Hindlimb muscle (tissue), 1 donor: ENCODE measurements at places on chromosomes 4 and X. TPM values are rescaled to one million over a fixed set of nuclear protein-coding genes. Genes with fewer than 3 reads are reported as not detected.

DNA sequence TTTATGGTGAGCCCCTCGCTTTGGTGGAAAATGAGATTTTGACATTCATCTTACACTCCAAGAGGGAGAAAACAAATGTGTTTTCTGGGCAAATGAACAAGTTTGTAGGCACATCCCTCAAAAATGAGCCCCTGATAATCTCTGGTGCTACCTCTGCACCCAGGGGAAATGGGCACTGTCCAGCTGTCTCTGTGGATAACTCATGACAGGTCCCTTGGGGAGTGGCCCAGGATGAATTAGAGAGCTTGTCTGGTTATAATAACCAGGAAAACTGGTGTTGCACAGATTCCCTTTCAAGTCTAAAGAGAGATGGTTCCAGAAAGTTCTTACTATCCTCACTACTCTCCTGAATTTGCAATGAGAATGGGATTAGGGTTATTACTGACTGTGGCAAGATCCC lies 7.5 kb downstream of the RASL11B start:
- no peak for DNase-seq

DNA sequence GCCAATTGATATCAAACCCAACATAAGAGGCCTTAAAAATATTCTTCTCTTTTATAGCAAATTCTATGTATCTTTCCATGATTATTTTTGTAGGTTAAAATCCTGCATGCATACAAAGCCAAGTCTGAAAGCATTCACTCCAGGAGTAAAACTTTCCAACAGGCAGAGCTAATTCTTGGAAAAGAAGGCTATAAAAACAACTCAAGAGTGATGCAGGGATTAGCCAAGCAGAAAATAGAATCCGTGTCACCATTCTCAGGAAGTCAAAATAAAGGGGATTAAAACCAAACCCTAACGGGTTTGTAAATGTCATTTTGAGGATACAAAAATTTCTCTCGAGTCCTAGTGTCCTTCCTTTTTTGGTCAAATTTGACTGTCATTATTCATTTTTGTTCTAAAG lies 412.4 kb downstream of the DMD start:
- peak; percentile 26 for DNase-seq

DNA sequence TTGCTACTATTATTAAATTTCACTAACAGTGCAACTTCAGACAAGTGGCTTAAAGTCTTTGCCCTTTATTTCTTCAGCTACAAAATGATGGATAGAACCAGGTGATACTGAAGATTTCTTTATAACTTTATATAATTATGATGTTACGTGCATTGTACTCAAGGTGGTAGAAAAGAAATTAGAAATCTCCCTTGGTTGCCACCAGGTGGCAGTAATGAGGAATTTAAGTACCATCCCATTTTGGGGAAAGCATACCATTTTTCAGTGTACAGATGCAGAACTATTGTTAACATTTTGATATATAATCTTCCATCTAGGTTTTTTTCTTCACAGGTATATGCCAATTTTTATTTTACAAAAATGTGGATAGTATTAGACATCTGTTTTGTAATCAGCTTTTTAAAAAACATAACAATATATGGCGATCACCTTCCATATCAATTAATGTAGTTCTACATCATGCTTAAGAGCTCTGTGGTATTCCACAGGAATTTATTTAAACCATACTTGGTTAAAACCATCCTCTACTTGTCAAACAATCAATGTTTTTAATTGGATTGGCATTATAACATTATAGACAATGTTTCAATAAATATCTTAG lies 37.7 kb upstream of the RAB33B start:
- DNase-seq = peak; percentile 13

NDNF gene
- 6.8 TPM for polyA plus RNA-seq

TMEM255A gene
- 15.0 TPM for polyA plus RNA-seq

RAB9B gene
- 22.6 TPM for polyA plus RNA-seq

DNA sequence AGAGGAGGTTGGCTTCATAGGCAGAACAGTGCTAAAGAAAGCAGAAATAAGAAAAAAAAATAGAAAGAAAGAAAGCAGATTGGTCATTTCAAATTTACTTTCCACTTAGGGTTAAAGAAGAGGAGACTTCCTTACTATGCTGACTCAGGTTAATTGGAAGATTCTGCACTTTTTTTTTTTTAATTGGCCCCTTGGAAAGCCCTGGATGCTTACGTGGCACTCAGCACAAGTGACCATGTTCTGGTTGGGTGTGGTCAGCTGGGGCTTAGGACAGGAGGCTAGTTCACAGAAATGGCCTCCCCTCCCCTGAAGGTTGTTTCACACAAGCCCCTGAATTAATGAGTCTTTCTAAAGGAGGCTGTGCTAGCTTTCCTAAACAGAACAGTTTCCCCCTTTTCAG lies 14.5 kb downstream of the MAGEA9B start:
- DNase-seq = no peak

GRCh38 chr4:113692809-113693411 lies 68.6 kb downstream of the CAMK2D start:
- DNase-seq = no peak

- peak; percentile 54 for DNase-seq
These were observed 64.8 kb upstream of the RBPJ start for GRCh38 chr4:26255989-26256388.

SPON2 gene
- polyA plus RNA-seq = 48.0 TPM

CLNK gene
- 0.30 TPM for polyA plus RNA-seq

AFP gene
- polyA plus RNA-seq = 0.28 TPM

GRCh38 chrX:125094901-125095300 lies 224.8 kb upstream of the TEX13C start:
- DNase-seq = no peak

PCDH11X gene
- 0.58 TPM for polyA plus RNA-seq
